ENCODE measurements at places on chromosomes 5 and 9.

- no peak for DNase-seq
These were observed 708.6 kb upstream of the ZNF608 start for GRCh38 chr5:125455041-125455440.

GRCh38 chr5:15222156-15222555 lies 277.8 kb upstream of the FBXL7 start:
- no peak for DNase-seq

DNA sequence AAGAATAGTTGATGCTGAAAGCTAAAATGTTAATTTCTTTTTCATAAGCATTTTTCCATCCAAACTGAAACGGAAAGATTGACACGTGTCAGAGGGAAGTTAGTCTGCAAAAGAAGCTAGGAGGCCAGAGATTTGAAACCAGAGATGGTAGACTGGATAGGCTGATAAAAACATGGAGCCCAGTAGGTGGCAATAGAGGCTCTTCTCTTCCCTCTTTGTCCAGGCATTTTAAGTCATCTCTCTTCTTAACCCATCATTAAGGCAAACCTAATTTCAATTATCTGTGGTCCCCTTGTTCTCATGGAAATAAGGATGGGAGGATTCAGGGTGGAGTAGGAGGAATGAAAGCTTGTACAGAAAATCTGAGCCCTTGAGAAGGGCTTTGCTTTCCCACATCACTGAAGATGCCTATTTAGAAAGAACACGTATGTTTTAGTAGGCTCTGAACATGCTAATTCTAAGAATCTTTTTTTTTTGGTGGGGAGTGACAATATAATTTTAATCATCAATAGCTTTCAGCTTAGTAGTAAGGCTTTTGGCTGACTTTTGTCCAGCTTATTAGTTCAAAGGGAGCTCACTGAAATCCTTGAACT lies 66.6 kb downstream of the ZNF474 start:
- no peak for DNase-seq

GRCh38 chr5:41539454-41539853 lies 29.1 kb upstream of the PLCXD3 start:
- DNase-seq, result no peak

GRCh38 chr9:131404581-131404980 lies 10.7 kb downstream of the PRRC2B start:
- DNase-seq, result no peak

- no peak for DNase-seq
These were observed 591.7 kb downstream of the CETN3 start for GRCh38 chr5:89817841-89818240.

GRCh38 chr9:111952559-111952958 lies 55.9 kb downstream of the UGCG start:
- DNase-seq, result no peak

GRCh38 chr5:16628376-16628775 lies 11.6 kb upstream of the RETREG1 start:
- no peak for DNase-seq

- no peak for DNase-seq
These were observed 110.1 kb downstream of the MVB12B start for GRCh38 chr9:126436545-126437267.

DNA sequence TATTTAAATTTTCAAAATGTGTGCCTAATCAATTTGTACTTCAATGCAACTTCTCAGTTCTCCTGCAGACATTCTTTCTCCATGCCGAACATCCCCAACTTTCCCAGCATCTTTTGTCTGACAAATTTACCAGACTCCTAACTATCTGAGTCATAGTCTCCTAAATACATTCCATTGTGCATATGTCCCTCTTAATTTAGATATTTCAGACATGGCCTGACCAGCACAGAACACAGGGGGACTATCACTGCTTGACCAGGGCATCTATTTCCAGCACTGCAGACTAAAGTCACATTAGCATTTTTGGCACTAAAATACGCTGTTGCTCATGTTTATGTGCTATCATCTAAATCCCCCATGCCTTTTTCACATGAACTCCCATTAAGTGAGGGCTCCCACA lies 71.9 kb downstream of the ITGA1 start:
- DNase-seq, result no peak

DNA sequence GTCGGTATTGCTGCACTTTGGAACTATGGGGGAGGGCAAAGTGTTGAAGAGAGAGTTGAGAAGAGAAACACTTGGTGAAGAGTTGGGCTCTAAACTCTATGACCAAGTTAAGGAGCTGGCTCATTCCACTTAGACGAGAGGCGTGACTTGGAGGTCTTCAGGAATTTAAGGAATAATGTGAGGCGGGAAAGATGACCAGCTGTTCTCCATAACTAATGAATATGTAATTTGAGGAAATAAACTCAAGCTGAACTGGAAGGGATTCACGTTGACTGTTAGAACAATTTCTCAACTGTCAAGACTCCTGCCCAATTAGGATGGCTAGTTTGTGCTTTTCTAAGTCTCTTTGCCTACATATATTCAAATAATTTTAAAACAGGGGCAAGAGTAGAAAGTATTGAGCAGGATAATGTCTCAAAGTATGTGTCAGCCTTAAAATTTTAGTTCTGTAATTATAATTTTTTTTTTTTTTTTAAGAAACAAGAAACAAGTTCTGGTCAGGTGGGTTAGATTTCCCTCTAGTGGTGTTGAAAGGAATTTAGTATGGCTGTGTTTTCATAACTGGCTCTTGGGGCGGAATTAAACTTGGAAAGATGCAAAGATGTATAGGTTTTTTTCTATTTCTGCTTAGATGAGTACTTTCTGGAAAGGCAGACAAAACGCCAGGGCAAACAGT lies 33.4 kb downstream of the TMEM252 start:
- no peak for DNase-seq

DNA sequence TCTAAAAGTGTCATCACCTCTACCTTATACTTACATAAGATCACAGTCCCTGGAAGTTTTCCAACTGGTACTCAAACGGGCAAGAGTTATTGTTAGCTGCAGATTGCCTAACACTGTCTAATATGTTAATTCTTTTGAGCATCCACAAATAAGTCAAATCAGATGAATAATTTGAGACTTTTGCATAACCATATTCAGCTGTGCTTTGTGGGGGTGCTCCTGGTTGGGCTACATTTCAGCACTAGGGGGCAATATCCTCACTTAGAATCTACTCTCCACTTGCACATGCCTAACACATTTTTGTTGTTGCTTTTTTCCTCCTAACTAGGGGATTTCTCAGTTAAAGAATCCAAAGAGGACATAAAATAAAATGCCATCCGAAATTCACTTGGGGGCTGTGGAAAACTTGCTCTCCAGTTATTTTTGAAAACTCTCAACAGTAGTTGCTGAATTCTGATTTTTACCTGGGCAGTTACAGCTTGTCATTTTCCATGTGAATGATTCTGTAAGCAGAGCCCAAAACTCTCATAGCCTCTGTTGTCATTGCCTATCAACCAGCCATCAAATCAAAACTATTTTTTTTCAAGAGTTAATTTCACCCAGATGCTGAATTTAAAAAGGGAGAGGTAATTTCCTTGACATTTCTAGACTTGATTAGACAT lies 71.5 kb downstream of the TRIM36 start:
- DNase-seq, result no peak

DNA sequence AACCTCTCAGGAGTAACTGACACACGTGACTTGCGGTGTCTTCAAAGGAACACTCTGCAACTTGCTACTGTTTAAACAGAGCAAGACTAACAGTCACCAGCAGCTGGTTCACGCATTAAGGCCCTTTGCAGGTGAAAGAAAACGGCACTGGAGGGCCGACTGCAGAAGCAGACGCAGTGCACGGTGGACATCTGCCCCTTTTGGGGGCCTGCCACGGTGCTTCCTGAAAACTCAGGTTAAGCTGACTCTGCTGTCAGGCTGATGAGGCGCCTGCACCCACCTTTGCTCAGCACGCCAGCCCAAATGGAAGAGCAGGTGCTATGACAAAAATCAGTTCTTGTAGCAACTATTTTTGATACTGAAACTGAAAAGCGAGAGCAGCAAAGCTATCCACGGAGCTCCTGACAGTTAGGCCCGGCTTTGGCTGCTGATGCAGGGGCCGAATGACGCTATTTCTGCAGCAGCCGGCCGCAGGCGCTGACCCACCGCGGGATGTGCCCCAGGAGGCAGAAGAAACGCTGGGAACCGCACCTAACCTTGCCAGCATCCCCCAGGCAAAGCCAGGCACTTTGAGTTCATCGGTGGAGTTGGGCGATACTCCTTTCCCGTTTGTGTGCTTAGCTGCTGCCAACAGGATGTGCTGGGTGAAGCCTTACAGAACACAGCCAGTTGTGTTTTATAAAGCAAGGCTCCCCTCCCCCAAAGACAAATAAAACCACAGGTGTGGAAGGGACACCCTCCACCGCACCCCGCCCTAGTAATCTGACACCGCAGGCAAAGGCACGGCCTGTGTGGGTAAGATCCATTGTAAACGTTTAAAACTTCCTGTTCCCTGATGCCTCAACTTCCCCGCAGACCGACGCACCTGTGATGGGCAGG lies 21.1 kb upstream of the TERT start:
- no peak for DNase-seq

All from stimulated activated CD4-positive, alpha-beta T cell treated with anti-CD3 and anti-CD28 coated beads, Interleukin-1b, Interleukin-23, amount 100 ng/mL, for 1 hour (primary cell).